ENCODE measurements at places on chromosomes 1 and 21. TPM values are rescaled to one million over a fixed set of nuclear protein-coding genes. Genes with fewer than 3 reads are reported as not detected.

DNA sequence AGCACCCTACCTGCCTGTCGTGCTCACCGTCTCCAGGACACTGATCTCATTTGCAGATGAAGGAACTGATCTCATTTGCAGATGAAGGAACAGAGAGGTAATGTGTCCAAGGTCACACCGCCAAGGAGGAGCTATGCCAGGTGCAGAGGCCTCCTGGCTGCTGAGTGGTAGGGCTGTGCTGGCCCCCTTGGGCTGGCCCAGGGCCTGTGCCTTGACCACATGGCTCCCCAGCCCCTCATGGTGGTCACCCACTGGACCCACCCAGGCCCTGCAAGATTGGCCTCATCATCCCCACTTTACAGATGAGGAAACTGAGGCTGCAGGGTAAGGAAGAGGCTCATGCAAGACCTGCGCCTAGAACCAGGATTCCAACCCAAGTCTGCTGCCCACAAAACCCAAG lies 628.3 kb downstream of the MATN1 start:
- H3K4me3 ChIP-seq, result no peak overlapping the region
- H3K4me1 ChIP-seq, result no peaks in the 10 kb centered on the region
- no peak overlapping the region for H3K27ac ChIP-seq
- H3K36me3 ChIP-seq, result no peaks in the 10 kb centered on the region

DNA sequence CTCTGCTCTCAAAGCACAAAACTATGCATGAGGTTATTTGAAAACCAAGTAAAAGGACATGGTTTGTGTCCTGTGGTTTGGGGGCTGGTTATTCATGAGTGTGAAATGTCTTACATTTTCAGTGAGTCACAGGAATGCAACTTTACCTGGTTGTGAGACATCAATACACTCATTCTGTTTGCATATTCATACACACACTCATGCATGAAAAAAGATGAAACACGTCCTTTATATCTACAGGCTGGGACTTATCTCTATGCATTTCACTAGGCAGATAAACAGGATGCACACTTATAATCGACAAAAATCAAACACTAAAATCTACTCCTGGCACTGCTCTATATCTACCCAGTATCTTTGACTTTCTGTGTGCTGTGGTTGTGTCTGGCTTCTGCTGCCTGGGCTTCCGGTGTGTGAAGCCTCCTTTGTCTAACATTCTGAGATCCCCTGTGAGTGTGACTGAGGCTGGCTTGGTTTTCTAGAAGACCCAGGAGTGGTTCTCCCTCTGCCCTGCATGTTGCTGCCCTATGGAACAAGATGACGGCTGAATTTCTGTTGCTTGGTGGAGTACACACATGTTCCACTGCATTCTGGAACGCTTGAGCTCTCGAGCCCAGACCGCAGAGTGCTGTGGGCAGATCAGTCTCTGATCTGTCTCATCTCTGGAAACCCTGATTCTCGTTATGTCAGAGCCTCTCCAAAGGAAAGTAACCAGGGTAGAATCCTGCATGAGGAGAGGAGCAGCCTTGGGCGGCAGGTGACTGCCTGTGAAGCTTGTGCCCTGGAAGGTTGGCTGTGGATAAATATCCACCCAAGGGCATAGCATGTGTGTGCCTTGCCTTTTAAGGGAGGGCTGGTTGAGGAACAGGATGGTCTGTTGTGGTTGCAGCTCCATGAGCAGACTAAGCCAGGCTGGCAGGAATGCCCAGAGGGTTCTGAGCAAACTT lies 19.7 kb upstream of the FASLG start:
- H3K4me3 ChIP-seq, result no peak overlapping the region
- H3K36me3 ChIP-seq, result no peaks in the 10 kb centered on the region
- no peak overlapping the region for H3K27ac ChIP-seq

Gene KRTAP10-6
- not detected for total RNA-seq

DNA sequence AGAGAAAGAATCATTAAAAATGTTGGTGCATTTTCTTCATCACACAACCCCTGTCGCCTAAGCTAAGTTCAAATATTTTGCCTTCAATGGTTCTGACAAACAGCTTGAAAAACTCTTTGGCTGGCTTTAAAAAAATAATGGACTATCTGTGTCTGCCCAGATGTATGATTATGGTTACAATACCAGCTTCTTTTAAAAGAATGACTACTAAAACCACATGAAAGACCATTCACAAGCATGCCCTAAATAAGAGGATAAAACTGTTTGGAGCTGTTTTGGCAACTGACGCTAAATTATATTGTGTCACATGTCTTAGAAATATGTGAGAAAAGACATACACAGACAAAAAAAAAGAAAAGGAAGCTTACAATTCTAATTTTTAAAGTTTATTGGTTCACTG lies 23.7 kb upstream of the PLPPR4 start:
- no peak overlapping the region for H3K4me3 ChIP-seq
- no peaks in the 10 kb centered on the region for H3K27me3 ChIP-seq
- H3K36me3 ChIP-seq, result no peaks in the 10 kb centered on the region
- DNase-seq, result no peak
- no peak overlapping the region for H3K27ac ChIP-seq

Gene LPAR3
- total RNA-seq, result not detected

GRCh38 chr1:7457811-7458210 lies 313.3 kb upstream of the VAMP3 start:
- no peak overlapping the region for H3K4me3 ChIP-seq
- H3K27me3 ChIP-seq, result no peaks in the 10 kb centered on the region
- H3K36me3 ChIP-seq, result no peaks in the 10 kb centered on the region
- no peaks in the 10 kb centered on the region for H3K4me1 ChIP-seq

DNA sequence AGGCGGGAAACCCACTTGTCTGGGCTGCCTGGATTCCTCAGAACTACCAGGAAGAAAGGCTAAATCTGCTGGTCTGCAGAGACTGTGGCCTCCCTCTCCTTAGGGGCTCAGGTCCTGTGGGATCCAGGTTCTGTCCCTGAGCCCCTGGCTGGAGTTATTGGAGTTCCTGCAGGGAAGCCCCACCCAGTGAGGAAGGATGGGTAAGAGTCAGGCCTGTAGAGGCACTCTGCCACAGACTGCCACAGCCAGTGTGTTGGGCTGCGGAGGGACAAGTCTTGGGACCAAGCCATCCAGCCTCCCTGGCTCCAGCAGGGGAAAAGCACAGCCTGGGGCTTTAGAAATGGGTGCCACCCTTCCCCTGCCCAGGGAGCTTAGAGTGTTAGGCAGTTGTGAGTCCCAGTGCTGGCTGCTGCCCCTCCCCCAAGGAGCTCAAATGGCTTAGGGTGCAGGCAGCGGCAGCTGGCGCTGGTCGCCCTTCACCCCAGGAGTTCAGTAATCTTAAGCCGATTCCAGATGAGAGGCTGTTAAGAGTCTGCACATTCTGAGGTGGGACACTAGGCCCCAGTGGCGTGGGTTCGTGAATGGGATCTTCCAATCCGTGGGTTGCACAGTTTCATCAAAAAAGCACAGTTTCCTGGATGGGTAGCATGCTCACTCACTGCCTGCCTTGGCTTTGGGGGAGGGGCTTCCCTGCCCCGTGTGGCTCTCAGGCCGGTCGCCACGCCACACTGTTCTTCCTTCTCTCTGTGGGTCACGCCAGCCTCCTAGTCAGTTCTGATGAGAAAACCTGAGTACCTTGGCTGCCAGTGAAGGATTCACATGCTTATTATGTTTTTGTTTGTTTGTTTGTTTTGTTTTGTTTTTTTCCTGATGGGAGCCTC lies 57.6 kb upstream of the FMO3 start:
- H3K4me3 ChIP-seq, result no peak overlapping the region
- DNase-seq, result no peak
- H3K27ac ChIP-seq, result no peak overlapping the region
- no peaks in the 10 kb centered on the region for H3K27me3 ChIP-seq
- no peaks in the 10 kb centered on the region for H3K4me1 ChIP-seq

DNA sequence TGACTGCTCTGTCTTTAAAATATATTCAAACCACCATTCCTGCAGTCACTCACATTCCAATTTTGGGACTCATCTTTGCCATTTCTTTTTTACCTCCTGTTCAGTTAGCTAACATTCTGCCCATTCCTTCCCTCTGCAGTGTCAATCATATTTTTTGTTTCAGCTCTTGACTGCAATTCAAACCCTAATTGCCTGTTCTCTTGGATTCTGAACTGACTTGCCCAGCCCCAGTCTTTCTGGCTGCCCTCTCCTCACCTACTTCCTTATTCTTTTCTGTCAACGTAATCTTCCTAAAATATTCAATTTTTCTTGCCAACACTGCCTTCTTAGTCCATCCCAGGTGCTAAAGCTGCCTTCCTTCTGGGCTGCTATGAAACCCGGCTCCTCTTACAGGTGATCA lies 6.1 kb downstream of the PRDM2 start:
- DNase-seq, result no peak
- peaks cover 2% of the 10 kb centered on the region for H3K4me1 ChIP-seq
- no peaks in the 10 kb centered on the region for H3K36me3 ChIP-seq
- no peaks in the 10 kb centered on the region for H3K27me3 ChIP-seq
- no peak overlapping the region for H3K27ac ChIP-seq

- no peak overlapping the region for H3K4me3 ChIP-seq
- no peaks in the 10 kb centered on the region for H3K4me1 ChIP-seq
- no peaks in the 10 kb centered on the region for H3K36me3 ChIP-seq
- no peak for DNase-seq
These were observed 20.5 kb downstream of the HTR1D start for GRCh38 chr1:23196627-23197328.

DNA sequence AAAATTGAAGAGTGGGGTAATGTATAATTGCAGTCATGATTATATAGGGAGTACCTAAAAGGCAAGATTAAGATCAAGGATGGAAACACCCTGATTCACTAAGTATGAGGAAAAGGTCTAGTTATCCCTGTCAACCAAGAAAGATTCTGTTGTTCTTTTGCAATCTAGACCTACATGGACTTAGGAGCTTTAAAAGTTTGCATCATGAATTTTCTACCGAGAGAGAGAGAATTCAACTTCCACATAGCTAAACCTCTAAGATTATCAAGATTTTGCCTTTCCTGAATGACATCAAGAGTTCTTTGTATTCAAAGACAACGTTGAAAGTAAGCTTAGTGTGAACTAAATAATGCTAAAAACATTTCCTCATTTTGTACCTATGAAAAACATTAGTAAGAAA lies 78.8 kb upstream of the RBM34 start:
- no peaks in the 10 kb centered on the region for H3K4me1 ChIP-seq
- peaks cover 4% of the 10 kb centered on the region for H3K36me3 ChIP-seq
- no peak overlapping the region for H3K4me3 ChIP-seq
- no peaks in the 10 kb centered on the region for H3K27me3 ChIP-seq

DNA sequence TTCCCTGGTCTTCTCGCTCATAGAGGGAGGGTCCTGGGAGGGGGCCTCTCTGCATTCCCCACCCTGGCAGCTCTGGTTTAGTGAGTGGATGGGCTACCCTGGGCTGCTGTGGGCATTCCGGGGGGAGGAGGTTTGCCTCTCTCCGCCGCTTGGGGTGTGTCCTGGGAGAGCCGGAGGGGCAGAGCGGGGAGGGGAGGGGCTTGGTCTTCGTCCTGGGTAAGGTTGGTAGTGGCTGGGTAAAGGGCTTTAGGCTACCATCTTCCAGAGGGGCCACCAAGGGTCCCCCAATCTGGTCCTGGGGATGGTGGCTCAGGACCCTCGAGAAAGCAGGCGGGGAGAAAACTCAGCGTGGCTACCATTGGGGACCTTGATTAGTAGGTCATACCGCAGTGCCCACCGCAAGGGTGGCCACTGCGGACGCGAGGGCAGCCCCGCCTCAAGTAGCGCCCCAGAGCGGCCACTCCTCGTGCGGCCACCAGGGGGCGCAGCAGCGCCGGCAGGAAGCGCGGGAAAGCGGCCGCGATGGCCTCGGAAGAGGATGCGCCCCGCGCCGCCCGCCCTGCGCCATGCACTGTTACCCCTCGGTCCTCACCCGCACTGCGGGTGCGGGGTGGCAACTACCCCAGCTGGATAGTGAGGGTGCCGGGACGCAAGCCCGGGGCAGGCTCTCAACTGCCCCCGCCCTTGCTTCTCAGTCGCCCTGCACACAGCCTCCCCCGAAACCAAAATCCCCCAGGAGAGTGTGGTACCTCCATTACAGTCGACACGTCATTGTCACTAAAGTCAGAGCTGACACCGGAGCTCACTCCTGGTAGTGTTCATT lies 44.1 kb upstream of the SLC25A33 start:
- no peak overlapping the region for H3K27ac ChIP-seq
- no peaks in the 10 kb centered on the region for H3K4me1 ChIP-seq
- H3K27me3 ChIP-seq, result no peaks in the 10 kb centered on the region

Gene SAMSN1
- total RNA-seq, result 6.1 TPM

Gene KRTAP13-2
- not detected for total RNA-seq

DNA sequence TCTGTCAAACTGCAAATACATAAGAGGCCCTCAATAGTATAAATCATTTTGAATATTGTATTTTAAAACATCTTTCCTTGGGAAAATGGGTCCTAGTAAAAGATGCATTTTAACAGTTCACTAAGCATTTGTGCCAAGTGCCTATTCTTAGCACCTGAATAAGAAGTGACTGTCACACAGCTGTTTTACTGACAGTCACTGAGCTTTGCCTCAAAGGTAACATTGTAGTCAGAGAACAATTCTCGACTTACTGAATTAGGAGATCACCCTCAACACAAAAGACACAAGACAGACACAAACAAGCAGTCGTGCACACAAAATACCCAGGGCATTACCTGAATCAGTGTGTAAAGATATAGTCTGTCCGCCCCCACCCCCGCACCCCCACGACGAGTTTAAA lies 408 bp downstream of the ESRRG start:
- no peaks in the 10 kb centered on the region for H3K36me3 ChIP-seq
- H3K27ac ChIP-seq, result no peak overlapping the region
- peak overlapping the region; percentile 43 for H3K4me3 ChIP-seq
- no peaks in the 10 kb centered on the region for H3K4me1 ChIP-seq
- H3K27me3 ChIP-seq, result no peaks in the 10 kb centered on the region

DNA sequence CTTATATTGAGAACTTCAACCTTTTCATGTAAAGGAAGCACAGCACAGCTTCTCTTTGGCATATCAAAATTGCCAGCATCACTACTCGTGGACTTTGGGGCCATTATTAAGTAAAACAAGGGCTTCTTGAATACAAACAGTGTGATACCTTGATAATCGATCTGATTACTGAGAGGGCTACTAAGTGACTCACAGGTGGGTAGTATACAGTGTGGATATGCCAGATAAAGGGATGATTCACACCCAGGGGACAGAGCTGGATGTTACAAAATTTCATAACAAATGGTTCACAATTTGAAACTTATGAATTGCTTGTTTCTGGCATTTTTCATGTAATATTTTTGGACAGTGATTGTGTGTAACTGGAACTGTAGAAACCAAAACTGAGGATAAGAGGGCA lies 15.4 kb downstream of the HDAC1 start:
- no peak overlapping the region for H3K4me3 ChIP-seq
- no peaks in the 10 kb centered on the region for H3K4me1 ChIP-seq
- DNase-seq, result no peak
- no peak overlapping the region for H3K27ac ChIP-seq

DNA sequence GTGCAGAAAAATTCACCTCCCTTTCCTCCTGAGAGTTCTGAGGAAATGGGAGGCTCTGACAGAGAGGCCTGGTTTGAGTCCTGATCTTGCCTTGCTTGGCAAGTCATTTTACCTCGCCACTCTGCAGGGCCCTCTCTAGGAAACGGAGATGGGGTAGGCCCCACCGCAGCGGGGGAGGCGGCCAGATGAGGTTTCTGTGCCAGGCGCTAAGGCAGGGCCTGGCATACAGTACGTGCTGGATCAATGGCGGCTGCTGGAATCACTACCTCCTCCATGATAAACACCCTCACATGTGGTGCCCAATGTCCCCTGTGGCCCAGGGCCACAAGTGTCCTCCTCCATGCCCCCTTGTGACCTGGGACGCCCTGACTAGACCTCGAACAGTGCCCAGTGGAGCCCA lies 499 bp upstream of the PLEKHG5 start:
- H3K4me1 ChIP-seq, result peaks cover 11% of the 10 kb centered on the region
- H3K27me3 ChIP-seq, result no peaks in the 10 kb centered on the region
- H3K4me3 ChIP-seq, result no peak overlapping the region
- DNase-seq, result no peak
- no peak overlapping the region for H3K27ac ChIP-seq

GRCh38 chr1:164664127-164664526 lies 105.1 kb downstream of the PBX1 start:
- H3K27me3 ChIP-seq, result no peaks in the 10 kb centered on the region
- no peaks in the 10 kb centered on the region for H3K4me1 ChIP-seq
- H3K36me3 ChIP-seq, result no peaks in the 10 kb centered on the region
- no peak overlapping the region for H3K27ac ChIP-seq
- no peak for DNase-seq

Measured in ascending aorta (tissue), 2 donors.